ENCODE measurements at places on chromosomes 2 and 18. TPM values are rescaled to one million over a fixed set of nuclear protein-coding genes. Genes with fewer than 3 reads are reported as not detected.

GRCh38 chr2:207121784-207122183, 44.0 kb downstream of the KLF7 start:
- no peaks in the 10 kb centered on the region for H3K4me1 ChIP-seq
- no peak overlapping the region for H3K27ac ChIP-seq
- H3K4me3 ChIP-seq: no peak overlapping the region
- no peaks in the 10 kb centered on the region for H3K36me3 ChIP-seq

DNA sequence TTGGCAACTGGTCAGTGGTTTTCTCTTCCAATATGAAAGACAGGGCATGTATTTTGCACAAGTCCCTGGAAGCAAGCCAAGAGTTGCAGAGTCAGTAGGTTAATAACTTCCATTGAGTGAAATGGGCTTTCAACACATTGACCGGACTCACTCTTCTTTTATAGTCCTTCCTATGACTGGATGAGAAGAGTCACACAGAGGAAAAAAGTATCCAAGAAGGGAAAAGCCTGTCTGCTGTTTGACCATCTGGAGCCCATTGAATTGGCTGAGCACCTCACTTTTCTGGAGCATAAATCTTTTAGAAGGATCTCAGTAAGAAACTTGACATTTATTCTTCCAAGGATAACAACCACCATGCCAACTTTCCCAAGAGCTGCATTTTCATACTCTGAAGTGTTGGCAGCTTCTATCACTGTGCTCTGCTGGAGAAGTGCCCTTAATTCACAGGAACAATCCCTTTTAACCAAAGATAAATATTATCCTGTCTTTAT, 45.4 kb downstream of the RASGRP3 start:
- no peak overlapping the region for H3K27ac ChIP-seq
- H3K27me3 ChIP-seq: no peaks in the 10 kb centered on the region
- H3K36me3 ChIP-seq: no peaks in the 10 kb centered on the region
- no peaks in the 10 kb centered on the region for H3K4me1 ChIP-seq

REEP1 gene
- total RNA-seq: 5.7 TPM

SFTPB gene
- total RNA-seq: 17.3 TPM

DNA sequence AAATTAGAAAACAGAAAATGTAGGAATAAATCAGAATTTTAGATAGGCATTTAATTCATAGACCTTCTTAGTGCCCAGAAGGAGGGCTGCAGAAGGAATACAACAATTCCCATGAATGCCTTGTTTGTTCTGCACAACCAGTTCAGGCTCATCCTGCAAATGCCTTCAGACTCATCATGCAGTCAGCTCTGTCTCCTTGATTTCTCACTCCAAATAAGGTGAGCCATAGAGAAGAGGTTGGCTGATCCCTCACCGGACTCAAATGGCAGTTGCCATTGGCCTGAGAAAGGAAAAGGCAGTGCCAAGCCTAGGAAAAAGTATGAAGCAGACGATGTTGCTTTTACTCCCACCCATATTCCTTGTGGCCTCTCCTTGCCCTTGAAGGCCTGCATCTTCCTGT, 50.3 kb downstream of the DSC3 start:
- no peak overlapping the region for H3K27ac ChIP-seq
- no peaks in the 10 kb centered on the region for H3K4me1 ChIP-seq
- no peak overlapping the region for H3K4me3 ChIP-seq

DNA sequence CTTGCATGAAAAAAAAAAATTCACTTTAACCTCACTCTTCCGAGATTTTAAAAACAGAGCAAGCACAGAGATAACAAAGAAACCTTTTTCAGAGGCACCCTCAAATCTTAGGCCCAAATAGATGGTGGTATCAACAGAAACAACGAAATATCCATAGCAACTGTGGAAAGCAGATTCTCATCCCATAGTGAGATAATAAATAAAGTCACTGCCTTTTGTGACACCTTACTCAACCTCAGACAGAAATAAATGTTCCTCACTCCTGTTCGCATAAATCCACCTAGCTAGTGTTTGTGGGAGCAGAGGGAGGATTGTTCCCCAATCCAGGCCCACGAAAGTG, 60.9 kb upstream of the RTN4 start:
- no peaks in the 10 kb centered on the region for H3K27me3 ChIP-seq
- DNase-seq: no peak
- H3K36me3 ChIP-seq: no peaks in the 10 kb centered on the region
- H3K27ac ChIP-seq: peak overlapping the region; percentile 74
- no peak overlapping the region for H3K4me3 ChIP-seq
- peaks cover 5% of the 10 kb centered on the region for H3K4me1 ChIP-seq

GRCh38 chr2:230400041-230400440, 16.0 kb upstream of the SP100 start:
- no peaks in the 10 kb centered on the region for H3K27me3 ChIP-seq
- DNase-seq: no peak
- no peak overlapping the region for H3K4me3 ChIP-seq
- no peaks in the 10 kb centered on the region for H3K36me3 ChIP-seq

DNA sequence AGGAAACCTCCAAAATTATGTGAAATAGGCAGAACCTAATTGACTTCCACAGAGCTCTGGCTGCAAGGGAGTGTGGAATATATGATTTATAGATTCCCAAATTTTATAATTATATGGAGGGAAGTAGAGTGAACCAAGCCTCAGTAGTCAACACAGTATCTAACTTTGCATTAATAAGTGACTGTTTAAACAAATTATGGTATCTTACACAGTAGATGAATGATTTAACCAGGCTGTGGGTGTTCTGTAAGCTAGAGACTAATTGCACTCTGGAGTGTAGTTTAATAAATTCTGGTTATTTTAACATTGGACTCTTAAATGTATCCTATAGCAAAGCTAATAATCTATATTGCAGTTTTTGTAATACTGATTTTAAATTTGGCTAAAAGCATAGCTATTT, 183.5 kb downstream of the KIAA1328 start:
- no peaks in the 10 kb centered on the region for H3K4me1 ChIP-seq
- no peaks in the 10 kb centered on the region for H3K27me3 ChIP-seq
- DNase-seq: no peak
- H3K4me3 ChIP-seq: no peak overlapping the region
- no peaks in the 10 kb centered on the region for H3K36me3 ChIP-seq

DNA sequence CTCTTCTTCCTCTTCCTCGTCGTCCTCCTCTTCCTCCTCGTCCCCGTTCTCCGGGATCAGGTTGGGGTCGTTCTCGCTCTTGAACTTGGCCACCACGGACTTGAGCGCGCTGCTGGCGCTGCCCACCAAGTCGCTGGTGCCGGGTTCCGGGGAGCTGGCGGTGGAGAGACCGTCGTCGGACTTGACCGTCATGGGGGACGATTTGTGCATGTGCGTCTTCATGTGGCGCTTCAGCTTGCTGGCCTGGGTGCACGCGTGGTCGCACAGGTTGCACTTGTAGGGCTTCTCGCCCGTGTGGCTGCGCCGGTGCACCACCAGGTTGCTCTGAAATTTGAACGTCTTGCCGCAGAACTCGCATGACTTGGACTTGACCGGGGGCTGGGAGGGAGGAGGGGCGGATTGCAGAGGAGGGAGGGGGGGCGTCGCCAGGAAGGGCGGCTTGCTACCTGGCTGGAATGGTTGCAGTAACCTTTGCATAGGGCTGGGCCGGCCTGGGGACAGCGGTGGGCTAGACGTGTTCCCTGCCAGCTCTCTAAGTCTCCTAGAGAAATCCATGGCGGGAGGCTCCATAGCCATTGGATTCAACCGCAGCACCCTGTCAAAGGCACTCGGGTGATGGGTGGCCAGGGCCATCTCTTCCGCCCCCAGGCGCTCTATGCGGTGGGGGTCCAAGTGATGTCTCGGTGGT, 91.9 kb downstream of the BCL11A start:
- H3K27ac ChIP-seq: no peak overlapping the region
- no peaks in the 10 kb centered on the region for H3K36me3 ChIP-seq
- no peaks in the 10 kb centered on the region for H3K27me3 ChIP-seq
- no peak for DNase-seq
- no peak overlapping the region for H3K4me3 ChIP-seq
- no peaks in the 10 kb centered on the region for H3K4me1 ChIP-seq

GRCh38 chr2:197591339-197592072, 75.6 kb downstream of the MOB4 start:
- no peaks in the 10 kb centered on the region for H3K27me3 ChIP-seq
- H3K4me3 ChIP-seq: no peak overlapping the region
- no peaks in the 10 kb centered on the region for H3K4me1 ChIP-seq
- H3K36me3 ChIP-seq: no peaks in the 10 kb centered on the region
- no peak overlapping the region for H3K27ac ChIP-seq

DNA sequence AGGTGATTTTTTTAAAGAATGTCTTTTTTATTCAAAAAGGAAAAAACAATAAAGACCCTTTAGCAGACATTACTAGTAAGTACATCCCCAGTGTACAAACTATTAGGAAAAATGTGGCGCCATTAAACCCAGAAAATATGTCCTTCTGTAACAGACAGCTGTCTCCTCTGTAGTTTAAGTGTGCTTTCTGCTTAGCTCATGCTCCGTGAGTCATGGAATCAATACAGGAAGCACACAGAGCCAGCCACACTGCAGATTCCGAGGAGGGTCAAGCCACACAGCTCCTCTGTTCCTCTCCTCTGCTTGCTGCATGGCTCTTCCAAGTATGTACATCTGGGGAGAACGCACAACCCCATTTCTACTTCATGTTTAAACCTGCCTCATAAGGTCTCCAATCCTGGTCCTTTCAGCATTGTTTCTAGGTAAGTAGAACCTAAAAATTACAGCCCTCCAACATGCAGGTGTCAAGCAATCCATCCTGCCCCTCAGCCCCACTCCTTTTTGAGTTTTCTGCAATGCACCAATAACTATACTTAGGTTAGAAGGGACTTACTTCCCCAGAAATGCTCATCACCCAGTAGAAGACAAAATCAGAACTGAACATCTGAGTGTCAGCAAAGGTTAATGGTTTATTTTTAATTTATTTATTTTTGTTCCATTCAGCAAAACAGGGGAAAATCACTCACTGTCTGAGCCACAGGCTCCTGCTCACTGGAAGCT, 37.5 kb downstream of the ACVR1 start:
- H3K36me3 ChIP-seq: no peaks in the 10 kb centered on the region
- DNase-seq: peak; percentile 34
- H3K4me1 ChIP-seq: no peaks in the 10 kb centered on the region
- H3K27me3 ChIP-seq: no peaks in the 10 kb centered on the region
- H3K4me3 ChIP-seq: no peak overlapping the region
- H3K27ac ChIP-seq: peak overlapping the region; percentile 46

DNA sequence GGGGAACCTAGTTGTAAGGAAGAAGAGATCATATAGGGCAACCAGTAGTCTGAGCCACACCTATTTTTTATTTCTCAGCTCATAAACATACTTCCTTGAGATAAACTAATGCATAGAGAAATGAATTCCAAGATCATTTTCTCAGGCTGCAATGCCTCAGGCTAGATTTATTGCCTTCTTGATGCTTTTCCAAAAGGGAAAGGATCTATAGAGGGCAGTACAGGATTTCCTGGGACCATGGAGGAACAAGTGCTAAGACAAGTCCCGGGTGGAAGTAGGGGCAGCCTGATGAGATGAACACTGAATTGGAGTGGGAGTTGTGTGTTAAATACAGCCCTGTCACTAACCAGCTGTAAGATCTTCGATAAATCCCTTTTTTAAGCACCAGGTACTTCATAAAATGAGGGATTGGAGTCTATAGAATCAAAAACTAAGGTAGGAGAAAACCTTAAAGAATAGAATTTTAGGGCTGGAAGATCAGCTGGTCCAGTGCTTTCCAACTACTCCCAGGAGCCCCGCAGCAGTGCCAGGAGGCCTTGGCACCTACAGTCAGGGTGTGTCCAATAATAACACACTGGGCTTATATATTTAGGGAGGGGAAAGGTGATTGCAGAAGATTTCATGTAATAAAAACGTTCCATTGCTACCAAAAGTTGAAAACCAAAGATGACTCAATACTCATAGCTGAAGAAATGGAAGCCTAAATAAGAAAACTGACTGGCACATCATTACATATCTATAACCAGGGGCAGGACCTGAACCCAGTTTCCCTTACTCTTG, 58.1 kb downstream of the SERTAD2 start:
- H3K4me3 ChIP-seq: no peak overlapping the region
- H3K36me3 ChIP-seq: no peaks in the 10 kb centered on the region
- H3K4me1 ChIP-seq: peaks cover 4% of the 10 kb centered on the region
- no peaks in the 10 kb centered on the region for H3K27me3 ChIP-seq
- peak overlapping the region; percentile 32 for H3K27ac ChIP-seq
